ENCODE measurements at places on chromosomes 3 and 15.

- DNase-seq = no peak
Measured at GRCh38 chr3:57753016-57753415, 3.1 kb upstream of the SLMAP start.

DNA sequence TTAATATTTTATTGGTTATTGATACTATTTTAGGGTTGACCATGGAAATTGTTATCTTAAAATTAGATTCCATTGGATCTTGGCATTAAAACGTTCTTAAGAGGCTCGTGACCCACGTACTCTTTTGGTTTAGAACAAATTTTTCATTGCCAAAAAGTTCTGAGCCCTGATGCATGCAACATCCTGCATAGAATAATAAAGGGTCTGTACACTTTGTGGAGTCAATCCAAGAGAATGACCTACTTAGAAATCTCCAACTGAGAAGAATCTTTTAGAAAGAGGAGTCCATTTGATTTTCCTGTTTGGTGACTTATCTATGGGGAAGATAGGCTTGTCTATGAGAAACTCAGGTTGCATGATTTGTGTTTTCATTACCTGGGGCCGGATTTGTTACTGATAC is 404.2 kb upstream of the RGMA start:
- no peak for DNase-seq

DNA sequence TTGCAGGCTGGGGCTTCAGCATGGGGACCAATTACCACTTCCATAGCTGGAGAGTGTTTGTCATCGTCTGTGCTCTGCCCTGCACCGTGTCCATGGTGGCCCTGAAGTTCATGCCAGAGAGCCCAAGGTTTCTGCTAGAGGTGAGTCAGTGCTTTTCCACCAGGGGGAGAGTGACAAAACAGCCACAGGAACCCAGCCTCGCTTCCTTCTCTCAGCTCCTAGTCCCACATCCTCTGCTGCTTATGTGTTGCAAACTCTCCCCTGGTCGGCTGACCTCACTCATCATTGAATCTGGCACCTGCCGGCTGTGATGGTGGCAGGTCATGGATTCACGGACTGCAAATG is 158.3 kb downstream of the SV2B start:
- DNase-seq = no peak

- no peak for DNase-seq
Measured at GRCh38 chr15:99369196-99369595, 117.9 kb downstream of the LRRC28 start.

GRCh38 chr15:51110171-51110570 is 15.5 kb upstream of the TNFAIP8L3 start:
- DNase-seq = no peak

GRCh38 chr3:197420115-197420514 is 121.7 kb upstream of the DLG1 start:
- DNase-seq = no peak

DNA sequence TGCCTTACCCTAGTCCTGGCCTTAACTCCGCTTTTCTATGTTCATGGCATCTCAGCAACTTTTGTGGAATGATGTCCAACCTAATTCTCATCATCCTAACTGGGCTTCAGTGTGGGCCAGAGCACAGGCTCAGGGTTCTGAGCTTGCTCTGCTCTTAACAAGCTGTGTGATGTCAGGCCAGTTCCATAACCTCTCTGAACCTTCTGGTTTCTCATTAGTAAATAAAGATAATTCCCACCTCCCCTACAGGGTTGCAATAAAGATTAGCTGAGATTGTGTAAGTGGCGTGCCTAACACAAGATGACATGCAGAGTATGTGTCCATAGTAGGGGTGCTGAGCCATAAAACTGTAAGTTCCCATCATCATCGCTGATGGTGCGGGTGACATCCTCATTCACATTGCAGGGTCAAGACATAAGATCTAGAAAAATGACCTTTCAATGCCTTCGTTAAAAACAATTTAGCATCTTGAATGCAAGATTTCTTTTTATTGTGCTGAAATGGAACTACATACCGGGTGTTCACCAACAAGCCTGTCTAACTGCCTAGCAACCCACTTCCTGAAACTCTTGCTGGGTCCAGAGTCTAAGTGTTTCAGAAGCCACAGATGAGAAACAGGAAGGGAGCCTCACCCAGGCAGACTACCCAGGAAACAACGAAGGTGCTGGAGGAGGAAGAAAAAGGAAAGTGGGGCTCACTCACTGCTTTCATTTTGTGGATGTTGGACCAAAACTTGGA is 36.2 kb downstream of the CDCP1 start:
- peak; percentile 59 for DNase-seq

DNA sequence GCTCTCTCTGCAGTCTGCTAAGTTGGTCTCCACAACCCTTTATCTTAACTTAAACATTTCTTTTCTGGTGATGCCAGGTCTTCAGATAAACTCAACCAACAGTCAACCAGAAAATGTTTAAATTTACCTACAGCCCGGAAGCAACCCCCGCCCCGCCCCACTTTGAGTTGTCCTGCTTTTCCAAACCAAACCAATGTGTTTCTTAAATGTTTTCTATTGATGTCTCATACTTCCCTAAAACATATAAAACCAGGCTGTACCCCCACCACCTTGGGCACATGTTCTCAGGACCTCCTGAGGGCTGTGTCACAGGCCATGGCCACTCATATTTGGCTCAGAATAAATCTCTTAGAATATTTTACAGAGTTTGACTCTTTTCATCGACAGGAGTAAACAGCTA is 13.2 kb upstream of the GPR160 start:
- DNase-seq = no peak

DNA sequence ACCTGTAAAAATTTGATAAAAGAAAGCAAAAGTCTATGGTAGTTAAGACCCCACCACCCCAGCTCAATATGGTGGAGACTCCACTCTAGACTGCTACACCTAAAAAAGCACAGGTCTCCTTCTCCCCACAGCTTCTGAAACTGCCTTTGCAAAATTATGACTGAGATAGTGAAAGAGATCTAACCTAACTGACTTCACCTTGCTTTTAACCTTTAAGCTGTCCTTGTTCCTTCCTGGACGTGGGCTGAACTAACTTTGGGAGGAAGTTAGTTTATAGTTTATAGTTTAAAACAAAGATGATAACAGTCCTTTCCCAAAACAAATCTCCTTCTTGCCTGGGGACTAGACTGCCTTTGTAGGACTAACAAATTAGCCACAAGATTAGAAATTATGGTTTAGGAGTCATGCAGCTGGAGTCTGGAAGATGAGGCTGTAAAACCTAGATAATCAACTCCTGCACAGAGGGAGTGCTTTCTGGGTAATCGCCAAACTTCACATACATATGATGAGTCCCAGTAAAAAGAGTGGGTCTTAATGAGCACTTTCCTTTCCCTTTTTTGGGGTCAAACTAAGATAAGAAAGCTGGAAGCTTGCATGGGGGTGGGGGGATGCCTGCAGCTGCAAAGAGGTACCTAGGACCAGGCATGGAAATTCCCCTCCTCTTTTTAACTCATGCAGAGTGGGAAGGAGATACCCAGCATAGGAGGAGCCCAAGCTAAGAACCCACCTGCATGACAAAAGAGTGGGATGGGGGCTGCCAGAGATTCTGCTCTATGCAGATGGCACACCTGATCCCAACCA is 17.5 kb downstream of the CCR8 start:
- DNase-seq = no peak

DNA sequence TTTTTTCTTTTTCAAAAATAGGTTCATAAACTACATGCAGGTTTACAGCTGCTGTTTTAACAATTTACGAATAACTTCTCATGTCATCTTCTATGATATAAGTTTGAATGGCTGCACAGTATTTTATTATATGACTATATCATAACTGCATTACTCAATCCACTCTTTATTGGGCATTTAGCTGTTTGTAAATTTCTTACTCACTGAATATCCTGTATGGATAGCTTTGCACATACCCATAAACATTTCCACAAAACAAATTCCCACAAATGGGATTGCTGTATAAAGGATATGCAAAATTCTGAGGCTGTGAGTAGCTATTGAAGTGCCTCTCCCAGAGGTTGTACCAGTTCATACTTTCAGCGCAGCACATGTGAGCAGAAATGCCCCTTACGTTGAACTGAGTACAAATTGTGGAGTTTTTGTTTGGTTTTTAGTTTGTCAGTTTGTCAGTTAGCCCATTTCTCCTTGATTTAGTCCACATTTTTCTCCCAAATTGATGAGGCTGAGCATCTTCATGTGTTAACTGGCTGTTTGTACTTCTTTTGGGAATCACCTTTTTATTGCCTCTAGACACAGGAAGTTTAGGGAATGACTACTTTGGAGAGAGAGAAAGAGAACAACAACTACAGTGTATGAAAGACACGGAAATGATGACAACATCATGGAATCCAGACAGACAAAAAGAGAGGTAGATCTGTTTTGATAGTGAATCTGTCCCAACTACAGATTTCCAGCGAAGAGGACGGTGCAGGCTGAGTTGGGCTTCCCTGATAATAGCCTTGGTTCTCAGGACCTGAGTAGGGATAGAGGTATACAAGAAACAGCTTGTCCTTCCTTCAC is 24.8 kb downstream of the TTC23 start:
- DNase-seq = no peak

DNA sequence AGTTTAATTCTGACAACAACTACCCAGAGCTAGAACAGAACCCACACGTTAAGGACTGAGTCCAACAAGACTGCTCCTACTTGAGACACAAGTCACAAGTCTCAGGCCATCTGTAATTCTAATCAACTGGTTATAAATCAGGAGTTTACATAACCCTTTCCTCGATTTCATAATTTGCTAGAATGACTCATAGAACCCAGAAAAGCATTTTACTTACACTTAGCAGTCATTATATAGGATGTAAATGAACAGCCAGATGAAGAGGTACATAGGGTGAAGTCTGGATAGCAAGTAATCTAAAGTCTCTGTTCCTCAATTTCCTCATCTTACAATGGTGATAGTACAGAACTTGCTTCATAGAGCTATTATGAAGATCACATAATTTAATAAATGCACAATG is 1018.2 kb downstream of the DIPK2A start:
- DNase-seq = no peak

DNA sequence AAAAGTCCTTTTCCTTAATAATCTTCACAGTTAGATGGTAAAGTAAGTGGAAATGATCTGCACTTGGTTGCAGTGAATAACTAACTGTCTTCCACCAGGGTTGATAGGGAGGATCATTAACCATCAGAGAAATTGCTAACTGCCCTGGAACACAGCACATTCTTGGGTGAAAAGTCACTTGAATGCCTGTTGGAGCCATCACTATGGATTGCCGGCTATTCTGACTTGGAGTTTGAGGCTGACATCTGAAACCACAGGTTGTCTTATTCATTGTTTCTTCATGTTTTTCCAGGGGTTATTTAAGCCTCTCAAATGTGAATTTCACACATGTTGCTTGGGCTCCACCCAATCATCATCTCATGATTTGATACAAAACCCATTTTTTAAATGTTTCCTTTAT is 901.4 kb downstream of the MCTP2 start:
- DNase-seq = no peak

DNA sequence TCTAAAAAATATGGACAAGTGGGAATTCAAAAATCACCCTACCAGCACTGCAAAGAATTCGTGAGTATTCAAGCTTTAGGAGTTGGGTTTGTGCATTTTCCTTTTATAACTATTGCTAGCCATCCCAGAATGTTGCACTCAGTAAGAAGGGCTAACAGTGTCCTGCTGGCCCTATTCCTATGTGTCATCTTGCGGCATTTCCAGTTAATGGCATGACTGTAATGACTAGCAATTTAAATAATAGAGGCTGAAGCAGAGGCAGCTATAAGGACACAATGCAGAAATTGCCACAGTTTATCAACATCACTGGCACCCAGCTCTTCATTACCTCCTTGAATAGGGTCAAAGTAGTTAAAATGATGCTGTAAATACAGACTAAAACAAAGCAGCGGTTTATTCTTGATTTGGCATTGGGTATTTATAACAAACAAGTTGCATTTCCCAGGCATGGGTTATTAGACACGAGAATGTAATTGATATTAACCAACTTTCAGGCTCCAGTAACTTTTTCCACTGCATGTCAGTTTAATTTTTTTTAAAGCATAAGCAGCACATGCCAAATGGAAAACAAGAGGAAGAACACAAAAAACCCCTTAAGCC is 177.6 kb downstream of the FHIT start:
- no peak for DNase-seq

DNA sequence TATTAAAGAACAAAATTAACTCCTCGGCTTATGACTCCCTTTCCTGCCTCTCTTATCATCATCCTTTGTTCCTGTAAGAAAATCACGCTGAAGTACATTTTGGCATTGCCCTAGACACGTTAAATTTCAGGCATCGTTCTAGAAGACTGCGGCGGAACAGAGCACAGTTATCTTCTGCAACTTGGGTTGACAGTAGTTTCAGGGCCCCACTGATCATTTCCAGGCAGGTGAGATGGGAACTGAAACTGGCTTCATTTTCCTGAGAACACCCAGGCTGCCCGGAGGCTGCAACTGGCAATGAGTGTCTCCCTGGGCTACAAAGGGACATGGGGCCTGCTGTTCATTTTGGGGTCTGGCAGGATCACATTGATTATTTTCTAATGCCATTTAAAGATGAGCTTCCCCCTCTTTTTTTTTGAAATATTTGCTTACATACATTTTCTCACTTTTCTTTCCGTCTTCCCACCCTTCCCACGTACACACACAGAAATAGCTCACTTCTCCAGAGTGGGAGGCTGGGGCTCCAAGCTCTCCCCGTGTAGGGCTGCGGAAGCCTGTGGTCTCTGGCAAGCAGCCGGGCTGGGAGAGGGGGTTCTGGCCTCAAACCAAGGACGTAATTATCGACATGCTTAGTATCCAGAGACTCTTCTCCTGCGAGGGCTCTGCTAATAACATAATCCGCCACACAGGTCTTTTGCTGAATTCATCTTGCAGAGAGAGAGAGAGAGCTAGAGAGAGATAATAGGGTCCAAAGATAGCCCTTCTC is 267.4 kb downstream of the ABHD5 start:
- no peak for DNase-seq

GRCh38 chr3:134348524-134348923 is 25.7 kb downstream of the AMOTL2 start:
- DNase-seq = no peak

- DNase-seq = no peak
Measured at GRCh38 chr3:45582430-45582829, 12.1 kb upstream of the LIMD1 start.

DNA sequence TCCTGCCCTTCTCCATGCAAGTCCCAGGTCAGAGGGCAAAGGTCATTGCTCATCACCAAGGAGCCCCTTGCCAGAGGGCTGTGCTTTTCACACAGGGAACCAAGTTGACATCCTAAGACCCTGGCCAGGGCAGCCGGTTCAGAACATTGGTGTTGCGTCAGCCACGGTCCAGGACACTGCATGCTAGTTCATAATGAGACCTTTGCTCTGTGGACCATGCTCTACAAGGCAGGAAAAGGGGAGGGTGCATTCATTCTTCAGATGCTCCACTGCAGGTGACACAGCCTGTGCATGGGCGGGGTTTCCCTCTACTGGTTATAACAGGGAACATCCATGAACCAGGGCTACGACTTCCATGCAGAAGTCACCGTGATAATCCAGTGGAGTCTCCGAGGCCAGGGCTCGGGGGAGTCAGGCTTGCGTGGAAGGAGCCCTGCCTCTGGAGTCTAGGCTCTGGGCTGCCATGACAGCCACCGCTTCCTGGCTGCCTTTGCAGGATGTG is 81.6 kb downstream of the OCA2 start:
- DNase-seq = no peak

GRCh38 chr15:92652576-92652966 is 3.0 kb downstream of the FAM174B start:
- no peak for DNase-seq
